PC-9 (cell line): ENCODE measurements at places on chromosomes 1 and 21. TPM values are rescaled to one million over a fixed set of nuclear protein-coding genes. Genes with fewer than 3 reads are reported as not detected.
A peak's percentile ranks its signal among the peaks of the same experiment; 100 is the strongest.

- no peaks in the 10 kb centered on the region for H3K27me3 ChIP-seq
- DNase-seq, result no peak
- H3K27ac ChIP-seq, result no peak overlapping the region
- H3K4me3 ChIP-seq, result no peak overlapping the region
Observed at GRCh38 chr1:43432907-43433306, 20.8 kb downstream of the HYI start.

- no peak overlapping the region for H3K4me3 ChIP-seq
- no peak for DNase-seq
- H3K27ac ChIP-seq, result no peak overlapping the region
- H3K4me1 ChIP-seq, result no peaks in the 10 kb centered on the region
- no peaks in the 10 kb centered on the region for H3K36me3 ChIP-seq
Observed at GRCh38 chr1:50080904-50081586, 27.7 kb upstream of the ELAVL4 start.

DNA sequence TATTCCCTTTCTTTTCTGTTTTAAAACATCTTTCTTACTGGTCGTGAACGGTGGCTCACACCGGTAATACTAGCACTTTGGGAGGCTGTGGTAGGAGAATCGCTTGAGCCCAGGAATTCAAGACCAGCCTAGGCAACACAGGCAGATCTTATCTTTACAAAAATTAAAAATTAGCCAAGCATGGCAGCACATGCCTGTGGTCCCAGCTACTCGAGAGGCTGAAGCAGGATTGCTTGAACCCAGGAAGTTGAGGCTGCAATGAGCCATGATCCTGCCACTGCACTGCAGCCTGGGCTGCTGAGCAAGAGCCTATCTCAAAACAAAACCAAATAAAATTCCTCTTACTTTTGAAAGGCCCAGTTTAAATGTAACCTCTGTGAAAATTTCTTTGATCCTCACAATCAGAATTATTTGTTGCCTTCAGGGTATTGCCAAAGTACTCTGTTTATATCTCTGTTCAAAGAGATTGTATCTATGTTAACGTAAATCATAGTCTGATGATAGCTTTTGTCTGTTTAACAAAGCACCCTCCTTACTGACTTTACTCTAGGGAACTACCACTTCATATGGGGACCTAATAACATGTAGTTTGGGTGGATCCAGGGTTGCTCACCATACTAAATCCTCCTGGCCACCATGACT, 71.6 kb downstream of the RERE start:
- H3K27ac ChIP-seq, result no peak overlapping the region
- H3K27me3 ChIP-seq, result no peaks in the 10 kb centered on the region
- peaks cover 13% of the 10 kb centered on the region for H3K4me1 ChIP-seq

- no peaks in the 10 kb centered on the region for H3K36me3 ChIP-seq
- DNase-seq, result peak; percentile 39
- no peaks in the 10 kb centered on the region for H3K27me3 ChIP-seq
- no peak overlapping the region for H3K4me3 ChIP-seq
Observed at GRCh38 chr1:81414488-81415015, 386.2 kb upstream of the ADGRL2 start.

GRCh38 chr1:160451859-160452232, 51.5 kb downstream of the VANGL2 start:
- H3K4me3 ChIP-seq, result no peak overlapping the region
- DNase-seq, result no peak
- no peaks in the 10 kb centered on the region for H3K4me1 ChIP-seq
- H3K27ac ChIP-seq, result no peak overlapping the region
- no peaks in the 10 kb centered on the region for H3K36me3 ChIP-seq

GRCh38 chr1:165375623-165376022, 19.1 kb upstream of the LMX1A start:
- H3K4me1 ChIP-seq, result no peaks in the 10 kb centered on the region
- H3K36me3 ChIP-seq, result no peaks in the 10 kb centered on the region
- no peak overlapping the region for H3K27ac ChIP-seq
- H3K4me3 ChIP-seq, result no peak overlapping the region

DNA sequence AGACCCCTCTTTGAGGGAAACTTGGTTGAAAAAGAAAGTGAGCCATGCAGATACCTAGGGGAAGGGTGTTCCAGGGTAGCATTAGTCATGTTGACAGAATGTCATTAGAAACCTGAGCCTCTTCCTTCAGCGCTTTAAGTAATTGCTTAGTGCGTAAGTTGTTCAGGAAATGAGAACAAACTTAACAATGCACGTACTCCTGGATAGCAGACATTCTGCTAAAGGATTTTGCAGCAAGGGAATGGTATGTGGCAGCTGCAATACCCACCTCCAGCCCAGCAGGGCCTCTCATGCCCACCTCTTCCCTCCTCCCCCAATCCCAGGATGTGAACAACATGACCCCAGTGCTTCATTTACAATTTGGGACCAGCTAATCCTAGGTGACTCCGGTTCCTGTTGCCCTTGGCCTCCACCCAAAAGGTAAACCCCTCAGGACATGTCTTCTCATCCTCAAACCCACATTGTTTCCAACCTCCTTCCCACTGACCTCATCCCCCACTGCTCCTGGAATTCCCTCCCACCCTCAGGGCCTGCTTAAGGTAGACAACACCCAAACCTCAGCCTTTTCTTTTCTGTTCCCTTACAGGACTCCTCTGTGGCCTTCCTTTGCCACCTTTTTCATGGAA, 98.0 kb upstream of the BCAR3 start:
- peak; percentile 100 for DNase-seq
- no peaks in the 10 kb centered on the region for H3K36me3 ChIP-seq
- peaks cover 77% of the 10 kb centered on the region for H3K4me1 ChIP-seq
- H3K27ac ChIP-seq, result peak overlapping the region; percentile 95
- peak overlapping the region; percentile 15; the same call in 1 of the 2 replicates for H3K4me3 ChIP-seq

- no peaks in the 10 kb centered on the region; the same call in 1 of the 2 replicates for H3K27me3 ChIP-seq
- no peaks in the 10 kb centered on the region for H3K4me1 ChIP-seq
- DNase-seq, result no peak
- H3K36me3 ChIP-seq, result no peaks in the 10 kb centered on the region
Observed at GRCh38 chr1:208731981-208732821, 488.0 kb upstream of the PLXNA2 start.

DNA sequence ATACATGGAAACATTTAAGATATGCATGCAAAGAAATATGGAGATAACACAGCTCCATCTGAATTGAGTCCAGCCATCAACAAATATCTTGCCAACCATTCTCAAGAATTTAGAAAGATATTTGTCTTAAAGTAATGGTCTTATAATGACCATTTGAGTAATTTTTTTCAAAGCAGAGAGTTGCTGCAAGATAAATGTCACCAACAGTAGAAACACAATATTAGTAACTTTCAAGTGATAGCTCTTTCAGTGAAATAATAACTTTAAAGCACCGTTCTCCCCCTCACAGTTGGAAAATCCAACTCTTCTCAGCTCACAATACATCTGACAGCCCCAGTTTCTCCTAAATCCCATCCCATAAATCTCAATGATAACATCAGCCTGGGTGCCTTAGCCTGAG, 481.0 kb upstream of the ADAMTS5 start:
- H3K4me3 ChIP-seq, result no peak overlapping the region
- H3K27me3 ChIP-seq, result no peaks in the 10 kb centered on the region
- H3K27ac ChIP-seq, result no peak overlapping the region
- H3K4me1 ChIP-seq, result no peaks in the 10 kb centered on the region

DNA sequence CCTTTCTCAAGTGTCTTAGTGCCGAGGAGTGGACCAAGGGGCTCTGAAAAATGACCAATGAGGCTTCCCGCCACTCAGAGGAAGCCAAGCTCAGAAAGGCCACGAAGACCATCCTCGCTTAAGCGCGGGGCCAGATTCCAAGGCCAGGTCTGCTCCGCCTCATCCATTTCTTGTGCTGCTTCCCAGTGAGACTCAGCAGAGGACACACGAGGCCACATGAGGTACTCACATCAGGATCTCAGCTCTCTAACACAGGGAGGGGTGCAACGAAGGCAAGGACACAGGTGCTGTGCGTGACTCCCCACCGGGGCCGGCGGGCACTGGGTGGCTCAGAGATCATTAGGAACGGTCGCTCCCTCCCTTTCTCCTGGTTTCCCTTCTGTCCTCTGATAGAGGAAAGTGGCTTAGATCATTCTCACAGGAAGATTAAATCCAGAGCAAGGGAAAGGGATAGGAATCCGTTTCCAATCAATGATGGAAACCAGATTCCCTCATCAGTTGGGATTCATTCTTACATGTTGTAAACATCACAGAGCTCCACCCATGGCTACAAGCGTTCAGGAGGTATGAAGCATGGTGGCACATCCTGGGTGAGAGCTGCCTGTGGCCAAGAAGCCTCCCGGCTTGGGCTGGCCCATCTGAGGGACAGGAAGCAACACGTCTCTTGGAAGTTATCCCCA, 46.7 kb downstream of the CAPZB start:
- H3K4me3 ChIP-seq, result no peak overlapping the region
- no peaks in the 10 kb centered on the region for H3K36me3 ChIP-seq

DNA sequence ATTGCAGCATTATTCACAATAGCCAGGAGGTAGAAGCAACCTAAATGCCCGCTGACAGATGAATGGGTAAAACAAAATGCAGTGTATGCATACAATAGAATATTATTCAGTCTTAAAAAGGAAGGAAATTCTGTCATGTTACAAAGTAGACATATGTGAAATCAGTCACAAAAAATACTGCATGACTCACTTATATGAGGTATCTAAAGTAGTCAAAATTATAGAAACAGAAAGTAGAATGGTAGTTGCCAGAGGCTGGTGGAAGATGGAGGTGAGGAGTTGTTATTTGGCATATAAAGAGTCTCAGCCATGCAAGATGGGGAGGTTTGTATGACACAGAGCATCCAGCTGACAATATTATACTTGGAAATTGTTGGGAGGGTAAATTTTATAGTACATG, 43.0 kb upstream of the EGLN1 start:
- H3K27me3 ChIP-seq, result no peaks in the 10 kb centered on the region
- no peaks in the 10 kb centered on the region for H3K4me1 ChIP-seq
- H3K36me3 ChIP-seq, result no peaks in the 10 kb centered on the region
- DNase-seq, result no peak
- no peak overlapping the region for H3K27ac ChIP-seq

- H3K36me3 ChIP-seq, result no peaks in the 10 kb centered on the region
- DNase-seq, result peak; percentile 72
- peak overlapping the region; percentile 48; the same call in 1 of the 2 replicates for H3K27ac ChIP-seq
- H3K4me3 ChIP-seq, result no peak overlapping the region
- H3K27me3 ChIP-seq, result no peaks in the 10 kb centered on the region
Observed at GRCh38 chr1:147890177-147890790, 12.3 kb upstream of the GJA8 start.

- H3K27me3 ChIP-seq, result no peaks in the 10 kb centered on the region
- H3K4me1 ChIP-seq, result peaks cover 10% of the 10 kb centered on the region
- H3K36me3 ChIP-seq, result no peaks in the 10 kb centered on the region
- no peak overlapping the region for H3K27ac ChIP-seq
Observed at GRCh38 chr1:162983671-162984425, 85.3 kb upstream of the RGS4 start.

GRCh38 chr1:77430966-77431690, 149.3 kb downstream of the AK5 start:
- H3K4me3 ChIP-seq, result no peak overlapping the region
- no peak overlapping the region for H3K27ac ChIP-seq
- no peaks in the 10 kb centered on the region for H3K27me3 ChIP-seq

DNA sequence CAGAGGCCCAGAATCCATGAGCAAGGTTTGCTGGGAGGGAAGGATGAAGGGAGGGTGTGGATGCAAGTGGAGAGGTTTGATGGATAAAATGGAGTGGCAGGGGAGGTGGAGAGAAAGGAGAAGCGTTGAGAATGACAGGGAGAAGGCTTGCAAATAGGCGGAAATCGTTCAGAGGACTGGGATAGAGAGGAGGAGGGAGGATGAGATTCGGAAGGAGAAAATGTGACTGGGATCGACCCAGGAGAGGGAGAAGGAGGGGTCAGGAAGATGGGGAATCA, 376 bp downstream of the AVPR1B start:
- peaks cover 6% of the 10 kb centered on the region; the same call in 1 of the 2 replicates for H3K27me3 ChIP-seq
- no peak for DNase-seq
- peak overlapping the region; percentile 51; the same call in 1 of the 2 replicates for H3K4me3 ChIP-seq

Gene CAPN2
- total RNA-seq, result 376 and 459 TPM in 2 replicates

Gene PLA2G2A
- total RNA-seq, result not detected in 2 replicates

Gene FCRL6
- not detected in 2 replicates for total RNA-seq

Gene SLC1A7
- not detected in 2 replicates for total RNA-seq

Gene C1orf50
- 5.6 and 8.3 TPM in 2 replicates for total RNA-seq

Gene MSTO1
- 21.3 and 21.5 TPM in 2 replicates for total RNA-seq

Gene ZNF670
- total RNA-seq, result 2.4 and 2.5 TPM in 2 replicates
